ENCODE measurements at places on chromosomes 1 and 21.

DNA sequence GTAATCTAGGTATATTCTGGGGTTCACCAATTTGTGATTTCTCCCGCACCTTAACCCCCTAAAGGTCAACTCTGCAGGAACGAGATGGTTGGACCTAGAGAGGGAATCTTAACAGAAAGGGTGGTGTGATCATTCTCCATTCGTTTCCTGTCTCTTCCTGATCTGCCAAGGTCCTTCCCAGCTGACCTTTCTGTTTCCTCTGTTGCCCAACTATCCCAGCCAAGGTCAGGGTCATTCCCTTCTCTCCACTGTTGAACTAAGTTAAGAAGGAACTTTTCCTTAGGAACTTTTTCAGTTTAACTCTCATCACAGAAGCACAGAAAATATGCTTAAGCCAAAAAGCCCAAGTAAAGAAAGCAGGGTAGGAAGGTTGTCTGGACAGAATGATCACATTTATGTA is 49.3 kb downstream of the KAZN start:
- DNase-seq = no peak

DNA sequence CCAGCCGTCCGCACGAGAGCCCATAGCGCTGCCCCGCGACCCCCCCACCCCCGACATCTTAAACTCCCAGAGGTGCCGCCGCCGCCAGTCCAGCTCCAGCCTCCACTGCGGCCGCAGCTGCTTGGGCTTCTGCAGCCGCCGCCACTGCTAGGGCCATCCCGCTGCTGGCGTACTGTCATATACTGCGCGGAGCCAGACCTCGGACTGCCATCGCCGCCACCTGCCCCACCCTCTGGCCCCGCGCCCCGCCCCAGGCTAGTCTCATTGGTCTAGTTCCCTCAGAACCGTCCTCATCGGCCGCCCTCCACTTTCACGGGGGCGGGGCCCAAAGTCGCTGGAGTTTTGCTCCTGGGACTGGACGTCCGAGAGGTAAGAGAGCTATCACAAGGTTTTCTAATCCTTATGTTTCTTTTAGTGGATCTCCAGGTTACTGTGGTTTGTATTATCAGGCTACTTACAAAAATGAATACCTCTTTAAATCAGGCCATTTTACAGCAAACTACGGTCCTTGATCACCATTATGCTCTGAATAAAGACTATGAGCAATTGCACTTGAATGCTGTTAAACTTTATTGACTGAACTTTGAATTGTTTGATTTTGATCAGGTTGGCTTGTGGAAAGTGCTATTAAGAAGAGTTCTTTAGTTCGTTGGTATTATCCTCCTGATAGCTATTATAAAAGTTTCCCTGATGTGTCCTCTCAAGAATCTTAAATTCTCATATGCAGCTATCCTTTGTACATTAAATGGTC is 2.8 kb upstream of the CD1D start:
- peak; percentile 22 for DNase-seq

DNA sequence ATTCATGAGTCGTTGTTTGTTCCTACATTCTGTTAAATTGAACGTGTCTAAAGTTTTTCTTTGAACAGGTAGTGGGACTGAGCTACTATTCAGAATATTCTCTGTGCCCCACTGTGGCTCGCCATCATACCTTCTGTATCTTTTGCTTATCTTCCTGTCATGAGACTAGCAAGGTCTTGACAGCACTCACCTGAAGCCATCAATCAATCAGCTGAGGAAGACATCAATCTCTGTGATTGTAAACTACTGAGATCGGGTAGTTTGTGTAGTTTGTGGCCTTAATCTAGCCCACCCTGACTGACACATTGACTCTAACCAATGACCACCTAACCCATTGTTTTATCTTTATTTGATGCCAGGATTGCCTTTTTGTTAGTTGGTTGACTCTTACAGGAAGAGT is 17.7 kb upstream of the RUNX1 start:
- DNase-seq = no peak

DNA sequence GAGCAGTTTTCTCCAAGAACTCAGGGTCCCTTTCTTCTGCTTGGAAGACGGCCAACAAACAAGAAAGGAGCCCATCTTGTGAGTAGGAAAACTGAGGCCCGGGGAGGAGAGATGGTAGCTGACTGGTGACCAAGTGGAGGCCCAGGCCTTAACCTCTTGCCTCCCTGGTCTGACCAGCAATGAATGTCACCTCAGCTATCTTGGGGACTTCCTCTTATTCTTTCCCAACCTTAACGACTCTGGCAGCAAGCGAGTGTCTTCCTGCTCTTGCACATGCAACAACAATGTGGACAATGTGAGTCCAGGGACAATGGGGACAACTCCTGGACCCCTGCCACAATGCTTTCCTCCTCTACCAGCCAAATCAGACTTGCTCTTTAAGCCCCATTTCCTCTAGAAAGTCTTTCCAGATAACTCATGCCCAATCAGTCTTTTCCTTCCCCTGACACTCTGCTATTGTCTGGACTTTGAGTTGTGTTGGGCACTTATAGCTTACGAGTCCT is 12.6 kb downstream of the HSPG2 start:
- no peak for DNase-seq

- no peak for DNase-seq
These were observed 2.2 kb upstream of the KRTAP10-6 start for GRCh38 chr21:44594406-44594916.

- no peak for DNase-seq
These were observed 16.4 kb upstream of the OSBPL9 start for GRCh38 chr1:51600529-51600928.

DNA sequence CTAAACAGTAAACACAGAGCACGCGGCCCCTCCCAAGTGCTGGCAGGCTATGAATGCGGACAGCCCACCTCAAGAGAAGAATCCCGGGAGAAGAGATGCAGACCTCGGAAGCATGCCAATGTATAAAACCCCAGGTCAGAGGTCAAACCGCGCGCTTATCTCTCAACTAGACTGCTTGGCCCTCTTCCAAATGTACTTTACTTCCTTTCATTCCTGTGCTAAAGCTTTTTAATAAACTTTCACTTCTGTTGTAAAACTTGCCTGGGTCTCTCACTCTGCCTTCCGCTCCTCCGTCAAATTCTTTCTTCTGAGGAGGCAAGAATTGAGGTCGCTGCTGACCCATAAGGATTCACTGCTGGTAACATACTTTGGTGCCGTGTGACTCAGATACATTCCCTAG is 216.0 kb downstream of the S1PR1 start:
- no peak for DNase-seq

DNA sequence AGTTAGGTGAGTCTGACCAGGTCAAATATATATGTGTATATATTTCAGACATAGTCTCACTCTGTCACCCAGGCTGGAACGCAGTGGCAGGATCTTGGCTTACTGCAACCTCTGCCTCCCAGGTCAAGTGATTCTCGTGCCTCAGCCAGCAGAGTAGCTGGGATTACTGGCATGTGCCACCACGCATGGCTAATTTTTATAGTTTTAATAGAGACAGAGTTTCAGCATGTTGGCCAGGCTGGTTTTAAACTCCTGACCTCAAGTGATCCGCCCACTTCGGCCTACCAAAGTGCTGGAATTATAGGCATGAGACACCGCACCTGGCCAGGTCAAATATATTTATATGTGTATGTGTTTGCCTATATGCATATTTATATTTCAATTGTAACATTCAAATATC is 581.5 kb upstream of the B3GALT2 start:
- DNase-seq = no peak

DNA sequence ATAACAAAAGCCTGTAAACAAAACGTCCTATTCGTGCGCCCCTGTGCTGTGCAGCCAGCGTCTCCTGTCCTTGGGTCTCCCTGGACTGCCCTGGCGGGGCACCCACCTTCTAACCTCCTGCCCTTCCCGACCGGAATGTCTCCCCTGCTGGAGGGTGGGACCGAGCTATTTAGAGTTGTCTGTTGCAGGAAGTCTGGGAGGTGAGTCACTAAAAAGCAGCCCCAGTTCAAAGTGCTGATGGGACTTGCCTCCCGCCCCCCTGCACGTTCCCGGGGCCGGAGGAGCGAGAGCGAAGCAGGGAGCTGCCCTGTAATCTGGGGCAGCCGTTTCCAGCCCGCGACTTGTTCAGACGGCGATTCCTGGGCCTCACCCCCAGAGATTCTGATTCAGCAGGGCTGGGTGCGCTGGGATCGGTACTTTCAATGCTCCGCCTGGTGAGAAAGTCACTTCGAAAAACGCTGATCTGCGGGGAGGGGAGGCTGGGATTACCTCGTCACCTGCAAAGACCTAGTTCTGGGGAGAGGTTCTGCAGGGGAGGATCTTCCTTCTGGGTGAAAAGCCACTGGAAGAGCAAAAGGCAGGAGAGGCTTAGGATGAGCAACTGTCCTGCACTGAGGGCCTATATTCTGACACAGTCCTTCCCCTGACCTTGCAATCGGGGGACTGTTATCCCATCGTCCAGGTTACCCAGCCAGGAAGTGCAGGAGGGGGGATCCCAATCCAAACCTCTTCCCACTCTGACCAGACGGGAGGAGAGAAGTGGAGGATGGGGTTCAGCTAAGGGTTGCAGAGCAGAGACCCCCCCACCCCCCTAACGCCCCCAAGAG is 1.2 kb upstream of the DHRS3 start:
- peak; percentile 63 for DNase-seq

DNA sequence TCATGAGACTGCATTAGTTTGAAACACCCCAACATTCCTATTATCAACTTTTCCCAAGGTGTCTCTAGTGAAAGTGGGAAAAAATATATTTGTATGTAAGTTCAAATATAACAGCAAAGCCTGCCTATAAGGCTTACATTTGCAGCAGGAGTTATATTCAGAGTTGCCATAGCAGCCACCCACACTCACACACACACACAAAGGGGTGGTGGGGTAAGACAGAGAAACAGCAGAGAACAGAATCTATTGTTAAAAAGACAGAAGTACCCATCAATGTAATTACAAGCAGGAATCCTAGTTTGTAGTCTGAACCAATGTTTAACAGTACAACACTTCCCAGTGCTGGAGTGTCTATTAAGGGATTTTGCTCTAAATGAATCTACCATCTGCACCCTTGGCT is 55.0 kb downstream of the PLPPR5 start:
- DNase-seq = no peak

- DNase-seq = peak; percentile 78
These were observed 1.2 kb downstream of the GPR153 start for GRCh38 chr1:6259491-6260362.

DNA sequence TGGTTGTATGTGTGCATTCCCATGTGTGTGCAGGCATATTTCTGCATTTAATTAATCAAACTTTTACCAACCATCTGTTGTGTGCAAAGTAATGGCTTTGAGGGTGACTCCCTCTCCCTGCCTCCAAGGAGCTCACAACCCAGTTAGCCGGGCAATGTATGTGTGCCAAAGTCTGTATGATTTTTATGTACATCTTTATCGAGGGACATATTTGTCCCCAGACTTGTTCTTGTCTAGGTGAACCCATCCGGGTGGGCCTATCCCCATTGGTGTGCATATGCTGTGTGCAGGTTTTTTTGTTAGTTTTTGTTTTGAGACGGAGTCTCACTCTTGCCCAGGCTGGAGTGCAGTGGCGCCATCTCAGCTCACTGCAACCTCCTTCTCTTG is 1.8 kb downstream of the SYTL1 start:
- DNase-seq = no peak

DNA sequence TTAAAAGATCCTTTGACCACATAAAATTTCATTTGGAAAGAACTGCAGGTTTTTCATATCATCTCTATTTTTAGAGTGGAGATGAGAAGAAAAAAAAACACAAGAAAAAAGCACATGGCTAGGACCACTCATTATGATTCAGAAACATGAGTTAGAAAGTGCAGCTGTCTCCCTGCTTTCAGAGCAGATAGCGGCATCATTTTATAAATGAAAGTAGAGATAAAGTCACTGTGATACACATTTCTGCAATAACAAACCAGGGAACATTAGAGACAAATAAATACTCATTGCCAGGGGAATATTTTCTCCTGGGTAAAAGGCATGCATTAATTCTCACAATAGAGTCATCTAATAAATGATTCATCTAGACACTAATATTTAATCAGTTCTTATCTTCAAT is 87.5 kb upstream of the PLPPR4 start:
- no peak for DNase-seq

DNA sequence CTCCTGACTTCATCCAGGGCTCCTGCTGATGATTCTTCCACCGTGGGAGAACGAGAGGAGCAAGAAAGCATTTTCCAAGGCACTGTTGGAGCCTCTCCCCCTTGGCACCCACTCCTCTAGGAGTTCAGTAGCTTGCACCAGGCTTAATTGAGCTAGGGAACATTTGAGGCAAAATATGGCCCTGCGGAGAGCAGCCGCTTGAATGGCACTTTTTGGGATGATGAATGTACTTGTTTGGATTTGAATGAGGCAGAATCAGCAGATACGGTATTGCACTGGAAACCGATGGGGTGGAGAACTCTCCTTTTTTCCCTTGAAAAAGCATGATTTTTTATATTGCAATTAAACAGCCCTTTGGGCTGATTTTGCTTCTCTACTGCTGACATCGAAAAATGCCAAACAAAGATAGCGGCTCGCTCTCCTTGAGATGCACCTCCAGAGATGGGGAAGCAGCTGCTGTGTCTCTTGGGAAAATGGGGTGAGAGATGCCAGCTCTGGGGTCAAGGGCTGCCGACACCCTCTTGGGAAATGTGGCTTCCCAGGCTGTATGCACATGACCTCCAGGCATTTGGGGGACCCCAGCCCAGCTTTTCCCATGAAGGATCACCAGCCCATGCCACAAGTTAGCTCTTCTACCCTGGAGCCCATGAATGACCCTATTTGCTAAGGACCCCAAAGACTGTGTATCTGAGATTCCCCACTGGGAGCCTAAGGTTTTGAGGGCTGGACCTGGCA is 55.4 kb upstream of the LRP8 start:
- DNase-seq = no peak

DNA sequence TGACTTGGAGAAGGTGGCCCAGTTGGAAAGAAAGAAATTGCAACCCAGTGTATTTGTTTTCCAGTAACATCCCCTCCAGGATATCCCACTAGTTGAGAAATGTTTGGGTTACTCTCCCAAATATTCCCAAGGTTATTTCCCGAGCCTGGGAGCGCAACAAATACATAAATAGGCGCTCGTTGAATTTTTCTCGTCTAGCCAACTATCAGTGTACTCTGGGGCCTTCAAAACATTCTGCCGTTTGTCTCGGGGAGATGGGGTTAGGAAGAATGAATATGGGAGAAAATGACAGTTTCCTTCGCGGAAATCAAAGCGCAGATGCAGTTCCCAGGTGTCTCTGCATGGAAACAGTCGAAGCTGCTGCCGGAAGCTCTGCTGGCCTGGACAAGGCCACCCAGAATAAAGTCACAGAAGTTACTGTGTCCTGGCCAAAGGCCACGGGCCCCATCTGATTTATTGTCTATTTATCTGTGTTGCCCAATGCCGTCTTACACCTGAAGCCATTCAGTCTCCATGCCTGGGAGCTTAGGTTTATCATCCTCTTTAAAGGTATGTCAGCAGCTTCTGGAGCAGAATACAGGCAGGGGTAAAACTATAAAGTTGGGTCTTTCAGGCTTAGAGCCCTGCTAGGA is 1.0 kb downstream of the C1orf115 start:
- DNase-seq = no peak
